ENCODE measurements at places on chromosomes 2 and 18. TPM values are rescaled to one million over a fixed set of nuclear protein-coding genes. Genes with fewer than 3 reads are reported as not detected.

Gene ASPRV1
- 5.1 TPM for polyA plus RNA-seq

- no peak for DNase-seq
Observed at GRCh38 chr18:12645751-12646203, 12.1 kb downstream of the SPIRE1 start.

- DNase-seq = no peak
Observed at GRCh38 chr2:168545439-168546082, 89.5 kb downstream of the CERS6 start.

Gene GALNT13
- 2.9 TPM for polyA plus RNA-seq

Gene ASB18
- 0.06 TPM for polyA plus RNA-seq

Gene REG3A
- not detected for polyA plus RNA-seq

Gene VWA3B
- polyA plus RNA-seq = 0.67 TPM

DNA sequence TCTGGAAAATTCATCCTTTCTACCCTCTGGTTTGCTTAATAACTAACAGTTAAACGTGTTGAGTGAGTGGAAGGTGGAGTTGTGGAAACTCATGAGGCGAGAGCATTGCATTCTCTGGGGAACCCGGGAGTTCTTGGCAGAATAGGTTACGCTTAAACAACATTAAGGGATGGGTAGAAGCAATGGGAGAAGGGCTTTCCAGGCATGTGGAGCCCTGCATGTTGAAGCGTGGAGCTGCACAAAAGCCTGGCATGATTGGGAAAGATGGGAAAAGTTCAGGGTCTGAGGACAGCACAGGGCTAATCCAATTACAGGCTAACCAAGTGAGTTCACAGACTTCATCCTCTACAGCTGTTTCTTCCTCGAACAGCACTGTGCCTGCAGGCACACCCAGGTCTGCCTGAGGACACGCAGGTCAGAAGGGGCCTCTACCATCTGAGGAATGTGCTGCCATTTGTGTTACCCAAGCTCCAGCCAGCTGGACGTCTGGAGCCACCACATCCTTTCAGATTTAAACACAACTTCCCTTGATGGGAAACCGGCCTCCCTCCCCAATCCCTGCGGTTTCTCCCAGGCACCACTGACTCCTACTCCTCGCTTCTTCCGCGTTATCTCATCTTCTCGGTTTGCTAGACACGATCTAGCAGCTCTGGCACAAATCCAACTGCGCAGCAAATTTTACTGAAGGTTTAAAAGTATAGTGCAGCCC lies 164.2 kb downstream of the ANTXR1 start:
- no peak for DNase-seq

DNA sequence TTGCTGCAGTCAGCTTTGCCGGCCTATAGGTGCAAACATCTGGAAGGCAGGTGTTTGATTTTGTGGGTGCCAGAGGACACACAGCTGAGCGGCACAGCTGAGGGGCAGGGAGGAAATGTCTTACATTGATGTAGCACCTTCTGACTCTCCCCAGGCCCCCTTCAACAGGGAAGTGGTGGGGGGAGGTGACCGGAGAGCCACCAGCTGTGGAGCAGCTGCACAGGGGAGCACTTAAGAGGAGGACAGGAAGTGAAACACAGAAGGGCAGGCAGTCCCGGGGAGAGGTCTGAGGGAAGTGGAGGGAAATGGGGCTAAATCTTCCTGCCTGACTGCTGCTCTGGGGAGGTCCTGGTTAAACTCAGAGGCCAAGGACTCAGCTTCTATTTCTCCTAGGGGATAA lies 409.1 kb downstream of the TNS1 start:
- DNase-seq = no peak

Gene EXOC6B
- 25.0 TPM for polyA plus RNA-seq

DNA sequence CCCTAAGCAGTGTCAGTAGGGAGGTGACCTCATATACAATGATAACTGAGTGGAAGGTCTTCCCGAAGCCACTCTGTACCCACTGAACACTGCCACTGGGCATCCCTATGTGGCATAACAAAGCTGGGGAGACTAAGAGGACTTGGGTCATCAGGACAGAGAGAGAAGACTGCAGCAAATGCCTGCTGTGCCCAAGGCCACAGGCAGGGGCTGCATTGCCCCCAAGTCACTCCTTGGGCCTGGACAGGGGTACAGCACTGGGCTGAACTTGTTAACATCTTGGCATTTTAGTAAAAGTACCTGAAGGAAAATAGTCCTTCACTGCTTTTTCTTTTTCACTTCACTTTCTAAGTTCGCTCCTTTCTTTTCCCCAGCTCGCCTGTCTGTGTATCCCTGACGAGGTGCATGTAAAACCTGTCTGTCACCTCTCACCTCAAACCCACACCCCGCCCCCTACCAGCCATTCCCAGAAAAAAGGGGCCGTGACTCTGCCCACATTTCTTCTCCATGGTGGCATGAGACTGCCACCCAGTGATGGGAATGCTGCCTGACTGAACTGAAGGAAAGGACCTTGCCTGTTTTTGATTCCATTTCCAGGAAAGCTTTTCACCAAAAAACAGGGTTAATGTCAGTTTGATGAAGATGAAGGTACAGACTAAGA lies 62.9 kb downstream of the MTHFD2 start:
- peak; percentile 25 for DNase-seq

Gene RAPGEF4
- polyA plus RNA-seq = 11.0 TPM

DNA sequence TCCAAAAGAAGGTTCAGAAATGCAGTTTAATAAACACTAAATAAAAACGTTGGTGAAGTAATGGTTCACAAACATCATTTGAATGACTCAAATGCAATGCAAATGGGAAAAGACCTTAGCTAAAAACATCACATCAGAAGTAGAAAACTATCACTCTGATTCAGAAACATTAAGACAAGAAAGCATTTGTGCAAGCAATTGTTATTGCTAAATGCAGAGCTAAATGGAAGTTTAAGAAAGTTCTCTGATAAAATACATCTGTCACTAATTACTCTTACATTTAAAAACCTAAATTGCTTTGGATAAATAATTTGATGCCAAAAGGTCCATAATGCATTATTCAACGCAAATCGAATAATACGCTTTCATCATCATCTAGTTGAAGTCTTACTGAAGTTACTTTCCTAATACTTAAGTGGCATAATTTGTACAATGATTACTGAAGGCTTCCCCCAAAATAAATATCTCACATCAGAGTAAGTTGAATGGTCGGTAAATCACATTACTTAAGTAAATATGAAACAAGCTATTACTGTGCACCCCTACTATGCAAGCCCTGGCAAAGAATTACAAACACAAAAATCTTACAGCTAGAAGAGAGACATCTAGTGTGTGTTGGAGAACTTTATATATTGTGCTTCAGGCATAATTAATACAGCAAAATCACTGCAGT lies 105.7 kb upstream of the KCTD1 start:
- no peak for DNase-seq

- DNase-seq = no peak
Observed at GRCh38 chr18:35635170-35635569, 53.6 kb downstream of the GALNT1 start.

GRCh38 chr2:43193652-43194120 lies 32.7 kb downstream of the ZFP36L2 start:
- DNase-seq = no peak

- no peak for DNase-seq
Observed at GRCh38 chr2:44205169-44205568, 36.5 kb downstream of the PPM1B start.

GRCh38 chr2:219497495-219498279 lies 1.0 kb upstream of the GMPPA start:
- DNase-seq = no peak

GRCh38 chr2:118498943-118499342 lies 348.5 kb downstream of the EN1 start:
- DNase-seq = no peak

Gene AOX1
- polyA plus RNA-seq = 2.5 TPM

DNA sequence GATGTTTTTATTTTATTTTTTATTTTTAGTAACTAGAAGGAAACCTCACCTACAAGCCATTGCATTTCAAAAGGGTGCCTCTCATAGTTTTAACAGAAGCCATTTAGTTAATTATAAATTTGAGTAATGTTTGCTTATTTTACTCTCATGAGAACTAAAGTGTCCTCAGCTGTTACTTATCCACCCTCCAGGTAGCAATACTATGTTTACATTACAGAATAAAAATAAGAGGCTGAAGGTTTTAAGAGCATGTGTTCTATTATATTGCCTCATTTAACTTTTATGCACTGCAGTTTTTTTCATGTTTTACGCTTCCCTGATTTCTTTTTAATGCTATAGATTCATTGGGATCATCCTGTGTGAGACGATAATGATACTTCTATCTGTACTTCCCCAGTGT lies 235.5 kb downstream of the THSD7B start:
- DNase-seq = no peak

- peak; percentile 52 for DNase-seq
Observed at GRCh38 chr18:50203801-50204604, 9.1 kb upstream of the MYO5B start.

- DNase-seq = no peak
Observed at GRCh38 chr2:155033652-155034051, 335.2 kb downstream of the KCNJ3 start.

Gene POTEC
- polyA plus RNA-seq = not detected

Gene GMPPA
- 37.9 TPM for polyA plus RNA-seq
